Cortex of kidney (tissue), 1 donor: ENCODE measurements at places on chromosomes 2 and 18.

DNA sequence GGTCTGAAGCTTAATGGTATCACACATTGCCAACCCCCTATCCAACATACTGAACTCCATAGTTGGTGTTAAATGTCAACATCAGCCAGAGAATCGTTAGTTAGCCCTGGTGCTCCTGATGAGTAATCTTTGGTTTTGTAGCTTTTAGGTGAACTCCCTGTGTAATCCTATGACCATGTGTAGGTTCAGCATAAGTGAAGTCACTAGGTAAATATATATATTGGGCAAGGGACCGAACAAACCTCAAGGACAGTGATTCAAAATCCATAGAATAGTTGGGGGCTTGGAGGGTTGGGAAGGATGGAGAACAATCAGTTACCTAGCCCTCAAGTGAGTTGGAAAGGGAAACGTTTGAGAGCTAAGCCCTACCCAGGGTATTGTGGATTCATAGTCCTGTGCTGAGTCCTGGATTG lies 16.0 kb upstream of the AP1S3 start:
- DNase-seq: no peak

- DNase-seq: no peak
These were observed 567.2 kb downstream of the TMX3 start for GRCh38 chr18:68147728-68148127.

GRCh38 chr2:105384861-105385260 lies 14.0 kb downstream of the FHL2 start:
- DNase-seq: no peak

- DNase-seq: no peak
These were observed 173.7 kb downstream of the HNMT start for GRCh38 chr2:138137949-138138348.

- DNase-seq: no peak
These were observed 1711.4 kb upstream of the PIK3C3 start for GRCh38 chr18:40243607-40244006.
